ENCODE measurements at places on chromosomes 5 and 9.

- DNase-seq, result peak; percentile 67
Measured at GRCh38 chr9:121156263-121156731, 45.4 kb downstream of the RAB14 start.

GRCh38 chr9:136055715-136056545 is 39.2 kb downstream of the NACC2 start:
- no peak for DNase-seq

DNA sequence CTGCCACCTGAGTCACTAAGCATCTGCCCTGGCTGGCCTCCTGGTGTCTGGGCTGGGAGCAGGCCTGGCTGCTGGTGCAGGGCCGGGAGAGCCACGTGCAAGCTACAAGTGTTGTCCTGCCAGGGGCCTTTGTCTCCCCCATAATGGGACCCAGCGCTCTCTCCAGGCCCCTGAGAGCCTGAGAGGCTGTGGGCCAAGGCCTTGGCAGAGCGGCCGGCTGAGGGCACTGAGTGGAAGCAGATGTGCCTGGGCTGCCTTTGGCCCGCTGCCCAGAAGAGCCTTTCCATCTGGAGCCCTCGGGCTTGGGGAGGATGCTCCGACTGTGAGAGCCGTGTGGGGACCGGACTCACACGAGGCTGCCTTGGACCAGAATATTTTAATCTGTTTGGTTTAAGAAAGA is 185.5 kb downstream of the RGS3 start:
- no peak for DNase-seq

- DNase-seq, result no peak
Measured at GRCh38 chr9:105051897-105052296, 123.9 kb upstream of the ABCA1 start.

GRCh38 chr9:122055701-122056100 is 37.4 kb downstream of the TTLL11 start:
- no peak for DNase-seq

DNA sequence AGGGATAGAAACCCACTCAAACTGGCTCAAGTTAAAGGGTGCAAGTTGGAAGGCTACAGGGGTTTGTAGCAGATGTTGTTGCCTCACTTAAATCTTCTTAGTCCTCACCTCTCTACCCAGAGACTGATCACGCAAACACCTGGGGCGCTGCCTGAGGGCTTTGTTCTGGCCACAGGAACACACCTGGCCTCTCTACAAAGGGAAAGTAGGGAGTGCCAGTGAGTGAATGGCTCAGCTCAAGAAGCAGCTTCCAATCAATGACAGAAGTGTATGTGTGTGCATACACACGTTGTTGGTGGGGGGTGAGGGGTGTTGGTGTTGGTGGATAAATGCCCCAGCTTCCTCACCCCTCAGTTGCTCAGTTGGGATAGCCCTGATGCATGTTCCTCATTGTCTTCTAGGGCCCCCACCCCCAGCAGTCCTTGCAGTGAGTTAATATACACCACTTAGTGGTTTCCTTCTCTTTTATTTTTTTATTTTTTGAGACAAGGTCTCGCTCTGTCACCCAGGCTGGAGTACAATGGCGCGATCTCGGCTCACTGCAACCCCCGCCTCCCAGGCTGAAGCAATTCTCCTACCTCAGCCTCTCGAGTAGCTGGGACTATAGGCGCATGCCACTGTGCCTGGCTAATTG is 30.6 kb upstream of the CTNNA1 start:
- no peak for DNase-seq

- no peak for DNase-seq
Measured at GRCh38 chr9:132849185-132849706, 28.8 kb downstream of the AK8 start.

- DNase-seq, result no peak
Measured at GRCh38 chr5:140828362-140828737, 590 bp downstream of the PCDHA6 start.

- no peak for DNase-seq
Measured at GRCh38 chr5:78776637-78777036, 128.1 kb upstream of the LHFPL2 start.

DNA sequence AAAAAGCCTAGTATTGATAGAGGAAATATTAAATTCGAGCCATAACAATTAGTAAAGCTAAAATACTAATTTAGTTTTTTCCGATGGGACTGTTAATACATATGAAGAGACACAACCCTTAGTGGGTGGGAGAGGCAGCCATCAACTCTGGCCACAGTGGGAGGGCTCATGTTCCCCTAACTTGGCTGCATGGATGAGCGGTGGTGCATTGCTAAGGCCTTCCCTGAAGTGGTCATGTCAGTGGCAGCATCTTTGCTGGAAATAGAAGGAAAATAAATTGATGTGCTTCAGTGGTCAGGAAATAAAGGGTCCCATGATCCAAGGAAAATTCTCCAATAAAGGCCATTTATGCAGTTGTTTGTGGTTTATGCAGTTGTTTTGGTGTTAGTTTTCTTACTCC is 33.9 kb upstream of the F2RL2 start:
- DNase-seq, result no peak

GRCh38 chr5:150407096-150407720 is 5.5 kb downstream of the CD74 start:
- DNase-seq, result no peak

DNA sequence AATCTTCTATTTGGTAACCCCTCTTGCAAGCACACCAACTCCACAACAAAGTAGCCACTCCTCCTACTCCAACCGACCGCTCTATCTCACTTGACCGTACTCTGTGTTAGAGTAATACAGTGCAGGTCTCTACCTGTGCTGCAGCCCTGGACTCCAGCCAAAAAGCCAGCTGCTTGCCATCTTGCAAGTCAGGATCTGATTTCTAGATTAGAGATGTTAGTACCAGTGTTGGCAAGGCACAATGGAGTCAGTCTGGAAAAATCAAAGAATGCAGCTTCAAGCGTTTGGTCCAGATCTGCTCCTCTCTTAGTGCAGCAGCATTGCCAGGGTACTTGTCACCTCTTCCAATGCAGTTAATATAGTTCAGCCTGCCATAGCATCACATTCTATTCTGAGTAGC is 477.6 kb downstream of the ZSWIM6 start:
- DNase-seq, result no peak

DNA sequence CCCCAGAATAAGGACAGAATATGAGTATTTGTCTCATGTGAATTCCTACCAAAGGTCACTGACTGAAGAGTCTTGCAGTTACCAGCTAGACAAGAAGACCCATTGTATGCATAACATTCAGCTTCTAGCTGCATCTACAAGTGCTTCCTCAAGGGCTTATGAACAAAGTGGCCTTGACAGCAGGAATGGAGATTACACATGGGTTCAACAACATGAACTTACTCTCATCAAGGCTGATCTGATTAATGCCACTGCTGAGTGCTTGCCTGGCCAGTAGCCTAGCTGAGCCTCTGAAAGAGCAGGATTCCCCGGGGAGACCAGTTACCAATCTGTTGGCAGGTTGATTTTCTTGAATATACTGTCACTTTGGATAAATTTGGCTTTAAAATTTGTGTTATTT is 76.7 kb upstream of the CHD1 start:
- no peak for DNase-seq

DNA sequence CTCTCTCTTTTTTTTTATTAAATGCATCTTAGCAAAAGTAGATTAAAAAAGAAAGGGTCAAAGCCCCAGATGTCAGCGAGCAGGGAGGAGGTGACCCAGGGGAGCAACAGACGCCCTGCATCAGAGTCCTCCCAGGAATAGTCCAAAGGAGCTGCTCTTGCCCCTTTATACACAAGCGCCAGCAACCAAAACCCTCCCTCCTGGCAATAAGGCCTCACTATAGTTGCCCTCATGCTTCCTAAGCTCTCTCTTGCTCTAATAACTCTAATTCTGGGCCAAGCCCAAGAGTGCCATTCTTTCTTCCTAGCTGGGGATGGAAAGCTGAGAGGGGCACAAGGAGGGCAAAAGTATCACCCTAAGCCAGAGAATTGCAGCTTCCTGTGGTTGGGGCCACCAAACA is 26.3 kb downstream of the PCDHGC5 start:
- no peak for DNase-seq

DNA sequence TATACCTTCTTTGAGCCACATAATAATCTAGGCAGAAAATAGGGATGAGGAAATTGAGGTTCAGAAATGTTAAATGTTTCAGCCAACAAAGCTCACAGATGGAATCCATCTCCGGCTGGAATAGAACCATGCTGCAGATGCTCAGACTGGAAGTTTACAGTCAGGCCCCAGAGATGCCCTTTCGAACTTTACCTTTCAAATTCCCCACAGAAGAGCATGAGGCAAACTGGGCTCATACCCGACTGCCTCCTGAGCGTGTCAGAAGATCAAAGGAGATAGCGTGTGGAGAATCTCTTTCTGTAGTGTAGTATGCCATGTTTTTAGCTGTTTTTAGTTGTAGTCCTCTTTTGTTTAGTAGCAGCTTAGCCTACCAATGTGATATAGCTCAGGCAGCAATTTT is 72.0 kb upstream of the DAP start:
- no peak for DNase-seq

- DNase-seq, result no peak
Measured at GRCh38 chr9:70136632-70137031, 93.0 kb downstream of the MAMDC2 start.
